ENCODE measurements at places on chromosomes 4 and X.

DNA sequence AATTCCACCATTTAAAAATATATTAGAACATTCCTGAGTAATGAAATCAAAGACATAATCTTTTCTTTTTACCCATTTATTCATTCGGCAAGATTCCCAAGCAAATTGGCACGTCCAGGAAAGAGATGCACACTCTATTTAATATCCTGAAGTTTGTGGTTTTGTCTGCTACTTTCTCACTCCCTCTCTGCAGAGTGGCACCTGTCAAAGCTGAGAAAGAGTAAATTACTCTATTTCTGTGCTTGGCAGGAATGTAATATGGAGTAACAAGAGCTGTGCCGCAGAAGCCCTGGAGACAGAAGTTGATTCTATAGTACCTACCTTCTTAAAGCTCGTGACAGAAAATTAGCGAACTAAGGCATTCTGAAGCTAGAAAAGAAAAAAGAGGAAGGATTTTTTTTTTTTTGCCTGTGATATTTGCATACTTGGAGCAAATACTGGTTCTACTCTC is 5.5 kb downstream of the GSTCD start:
- no peak for DNase-seq

DNA sequence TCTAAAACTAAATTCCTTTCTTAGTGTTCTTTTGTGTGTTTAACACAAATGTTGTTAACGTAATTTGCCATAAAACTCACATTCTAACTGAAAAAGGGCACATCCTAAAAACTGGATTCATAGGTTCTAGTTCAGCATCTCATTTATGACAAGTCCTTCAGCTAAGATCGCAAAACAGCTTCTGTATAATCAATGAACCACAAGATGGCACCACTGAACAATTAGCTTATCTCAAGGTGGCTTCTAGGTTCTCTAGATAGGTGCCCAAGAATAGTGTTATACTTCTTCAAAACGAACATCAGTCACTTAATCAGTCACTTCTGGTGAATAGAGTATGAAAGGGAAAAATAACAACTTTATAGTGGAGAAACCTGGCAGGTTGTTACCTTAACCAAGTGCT is 54.3 kb downstream of the NRK start:
- no peak for DNase-seq

DNA sequence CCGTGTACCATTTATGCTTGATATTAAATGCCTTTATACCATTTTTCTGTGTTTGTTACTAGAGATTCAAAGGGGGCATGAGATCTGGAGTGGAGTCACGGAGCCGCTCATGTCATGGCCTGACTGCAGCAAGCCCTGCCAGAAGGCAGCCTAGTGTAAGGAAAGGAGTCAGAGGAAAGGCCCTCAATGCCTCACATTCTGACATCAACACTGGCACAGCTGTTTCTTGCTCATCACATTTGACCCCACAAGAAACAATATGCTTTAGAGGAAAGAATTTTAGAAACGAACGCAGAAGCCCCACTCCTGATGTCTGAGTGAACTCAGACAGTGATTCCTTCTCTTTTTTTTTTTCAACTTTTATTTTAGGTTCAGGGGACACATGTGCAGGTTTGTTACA is 322.4 kb upstream of the CPEB2 start:
- DNase-seq, result no peak

- DNase-seq, result no peak
Measured at GRCh38 chrX:39772057-39772832, 325.5 kb downstream of the BCOR start.

- DNase-seq, result no peak
Measured at GRCh38 chr4:177492022-177492421, 49.8 kb upstream of the AGA start.

- no peak for DNase-seq
Measured at GRCh38 chrX:9905721-9906120, 61.4 kb upstream of the CLDN34 start.

DNA sequence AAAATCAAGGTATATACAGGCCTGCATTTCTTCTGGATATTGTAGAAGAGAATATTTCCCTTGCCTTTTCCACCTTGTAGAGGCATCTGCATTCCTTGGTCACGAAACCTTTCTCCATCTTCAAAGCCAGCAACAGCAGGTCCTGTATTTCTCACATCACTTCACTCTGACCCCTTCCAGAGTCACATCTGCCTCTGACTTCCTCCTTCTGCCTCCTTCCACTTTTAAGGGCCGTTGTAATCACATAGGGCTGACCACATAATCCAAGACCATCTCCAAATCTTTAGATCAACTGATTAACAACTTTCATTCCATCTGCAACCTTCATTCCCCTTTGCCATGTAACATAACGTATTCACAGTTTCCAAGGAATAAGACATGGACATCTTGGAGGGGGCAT is 38.3 kb upstream of the NDP start:
- DNase-seq, result no peak

DNA sequence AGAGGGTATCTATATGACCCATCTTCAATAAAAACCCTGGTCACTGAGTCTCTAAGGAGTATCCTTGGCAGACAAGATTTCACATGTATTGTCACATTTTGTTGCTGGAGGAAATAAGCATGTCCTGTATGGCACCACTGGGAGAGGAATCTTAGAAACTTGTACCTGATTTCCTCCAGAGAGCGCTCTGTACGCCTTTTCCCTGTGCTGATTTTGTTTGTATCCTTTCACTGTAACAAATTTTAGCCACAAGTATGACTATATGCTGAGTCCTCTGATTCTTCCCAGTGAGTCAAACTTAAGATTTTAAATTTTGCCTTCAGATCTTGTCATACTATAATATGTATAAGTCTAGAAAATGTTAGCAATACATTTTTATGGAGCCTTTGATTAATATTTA is 102.8 kb downstream of the ITIH6 start:
- no peak for DNase-seq

DNA sequence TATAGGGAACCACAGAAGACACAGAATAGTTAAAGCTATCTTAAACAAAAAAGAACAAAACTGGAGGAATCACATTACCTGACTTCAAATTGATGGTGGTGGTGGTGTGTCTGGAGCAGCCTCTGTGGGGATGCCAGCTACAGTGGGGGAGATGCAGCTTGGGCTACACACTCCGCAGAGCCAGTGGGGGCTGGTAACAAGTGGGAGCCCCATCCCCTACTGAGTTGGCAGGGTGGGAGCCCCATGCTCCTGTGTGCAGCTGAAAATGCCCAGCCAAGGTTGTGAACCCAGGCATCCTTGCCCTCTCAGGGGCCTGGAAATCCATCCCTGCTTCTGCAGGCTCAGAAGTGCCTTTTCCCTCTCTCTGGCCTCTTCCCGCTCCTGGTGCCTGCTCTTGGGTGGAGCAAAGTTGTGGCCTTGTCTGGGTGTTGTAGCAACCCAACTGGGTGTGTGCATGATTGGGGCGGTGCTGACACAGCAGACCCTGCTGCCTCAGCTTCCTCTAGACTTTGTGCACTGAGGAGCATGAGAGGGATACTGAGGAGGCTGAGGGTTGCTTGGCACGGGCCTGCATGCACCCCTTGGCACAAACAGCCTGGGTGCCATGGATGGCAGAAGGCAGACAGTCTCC is 38.9 kb downstream of the SH3BGRL start:
- no peak for DNase-seq

GRCh38 chr4:147964266-147964880 is 232.5 kb downstream of the ARHGAP10 start:
- DNase-seq, result no peak

DNA sequence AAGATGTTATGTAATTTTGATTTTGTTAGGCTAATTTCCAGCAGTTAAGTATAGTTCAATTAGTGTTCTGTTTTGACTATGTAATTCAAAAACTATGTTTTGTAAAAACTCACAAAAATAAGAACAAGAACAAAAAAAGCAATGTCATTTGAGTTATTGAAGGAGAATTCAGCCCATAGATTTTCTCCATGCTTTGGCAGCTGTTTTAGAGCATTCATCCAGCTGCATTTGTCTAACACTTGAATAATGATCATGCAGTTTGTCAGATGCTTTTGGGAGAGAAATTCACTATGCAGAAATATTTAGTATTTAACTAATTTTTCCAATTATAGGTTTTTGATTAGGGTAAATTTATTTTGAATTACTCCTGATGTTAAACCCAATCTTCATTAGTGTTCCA is 14.2 kb downstream of the CPE start:
- no peak for DNase-seq

- DNase-seq, result no peak
Measured at GRCh38 chr4:145154573-145154972, 25.8 kb downstream of the OTUD4 start.

GRCh38 chr4:178463747-178464146 is 1021.5 kb upstream of the AGA start:
- no peak for DNase-seq
